ENCODE measurements at places on chromosomes 1 and 21.

DNA sequence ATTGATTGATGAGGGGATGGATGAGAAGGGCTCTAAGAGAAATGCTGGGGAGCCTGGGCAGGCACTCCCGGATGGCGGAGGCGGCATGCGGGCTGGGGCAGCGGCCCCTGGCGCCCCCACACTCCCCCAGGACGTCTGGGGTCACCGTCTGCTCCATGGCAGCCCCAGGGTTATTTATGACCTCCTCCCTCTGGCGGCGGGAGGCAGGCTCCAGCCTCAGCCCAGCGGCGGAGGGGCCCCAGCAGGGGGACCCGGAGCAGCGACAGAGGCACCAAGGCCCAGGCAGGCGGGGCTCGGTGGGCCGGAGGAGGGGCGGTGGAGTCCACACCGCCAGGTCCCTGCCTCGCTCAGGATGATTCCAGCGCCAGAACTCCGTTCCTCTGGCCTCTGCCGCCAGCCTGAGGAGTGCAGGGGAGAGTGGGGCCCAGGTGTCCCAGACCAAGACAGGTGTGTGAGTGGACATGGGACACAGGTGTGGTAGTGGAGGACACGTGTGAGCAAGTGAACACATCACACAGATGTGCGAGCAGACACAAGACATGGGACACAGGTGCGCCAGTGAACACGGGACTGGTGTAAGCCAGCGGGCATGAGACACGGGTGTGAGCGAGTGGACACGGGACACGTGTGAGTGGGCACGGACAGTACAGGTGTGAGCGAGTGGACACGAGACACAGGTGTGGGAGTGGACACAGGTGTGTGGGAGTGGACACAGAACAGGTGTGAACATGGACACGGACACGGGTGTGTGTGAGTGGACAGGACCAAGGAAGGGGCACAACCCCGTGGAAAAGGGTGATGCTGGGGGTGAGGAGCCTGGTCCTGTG, 2.5 kb upstream of the SAMD11 start:
- DNase-seq, result peak; percentile 89

DNA sequence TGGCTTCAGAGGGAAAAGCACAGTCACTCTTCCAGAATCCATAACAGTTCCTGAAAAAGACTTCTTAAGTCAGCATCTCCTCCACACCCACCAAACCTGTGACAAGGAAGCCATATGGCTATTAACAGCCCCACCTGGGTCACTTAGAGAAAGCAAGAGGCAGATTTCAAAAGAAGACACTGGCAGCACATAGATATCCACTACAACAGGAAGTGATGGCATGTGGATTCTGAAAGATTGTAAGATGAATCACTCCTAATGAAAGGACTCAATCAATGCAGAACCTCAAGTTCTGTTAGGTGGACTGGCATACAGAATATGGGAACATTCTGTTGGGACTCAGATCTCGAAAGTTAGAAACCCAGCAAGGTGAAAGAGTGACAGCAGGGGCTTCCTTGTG, 365.9 kb downstream of the TGFB2 start:
- DNase-seq, result no peak

- DNase-seq, result peak; percentile 32
Observed at GRCh38 chr1:46530791-46531409, 20.5 kb downstream of the KNCN start.

- no peak for DNase-seq
Observed at GRCh38 chr1:46622344-46622743, 5.7 kb upstream of the MOB3C start.

DNA sequence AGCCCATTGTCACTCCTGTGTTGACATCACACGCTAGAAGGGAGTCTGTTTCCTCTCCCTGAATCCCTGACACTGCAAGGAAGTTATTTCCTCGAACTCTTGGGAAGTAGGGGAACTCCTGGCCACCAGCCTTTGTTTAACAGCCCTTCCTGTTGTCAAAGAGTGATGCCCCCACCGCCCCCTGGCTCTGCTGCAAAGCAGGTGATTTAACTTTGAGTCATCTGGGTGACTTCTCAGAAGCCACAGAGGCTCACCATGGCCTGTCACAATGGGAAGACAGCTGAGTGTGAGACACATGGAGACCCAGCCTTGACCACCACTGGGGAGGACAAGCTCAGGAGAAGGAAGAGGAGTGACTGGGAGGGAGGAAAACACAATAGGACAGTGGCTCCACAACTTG, 182.8 kb downstream of the PSMG1 start:
- DNase-seq, result no peak

- DNase-seq, result peak; percentile 57
Observed at GRCh38 chr1:59020151-59020997, 236.5 kb upstream of the JUN start.

- peak; percentile 33 for DNase-seq
Observed at GRCh38 chr1:246769306-246769705, 45.1 kb downstream of the SCCPDH start.

DNA sequence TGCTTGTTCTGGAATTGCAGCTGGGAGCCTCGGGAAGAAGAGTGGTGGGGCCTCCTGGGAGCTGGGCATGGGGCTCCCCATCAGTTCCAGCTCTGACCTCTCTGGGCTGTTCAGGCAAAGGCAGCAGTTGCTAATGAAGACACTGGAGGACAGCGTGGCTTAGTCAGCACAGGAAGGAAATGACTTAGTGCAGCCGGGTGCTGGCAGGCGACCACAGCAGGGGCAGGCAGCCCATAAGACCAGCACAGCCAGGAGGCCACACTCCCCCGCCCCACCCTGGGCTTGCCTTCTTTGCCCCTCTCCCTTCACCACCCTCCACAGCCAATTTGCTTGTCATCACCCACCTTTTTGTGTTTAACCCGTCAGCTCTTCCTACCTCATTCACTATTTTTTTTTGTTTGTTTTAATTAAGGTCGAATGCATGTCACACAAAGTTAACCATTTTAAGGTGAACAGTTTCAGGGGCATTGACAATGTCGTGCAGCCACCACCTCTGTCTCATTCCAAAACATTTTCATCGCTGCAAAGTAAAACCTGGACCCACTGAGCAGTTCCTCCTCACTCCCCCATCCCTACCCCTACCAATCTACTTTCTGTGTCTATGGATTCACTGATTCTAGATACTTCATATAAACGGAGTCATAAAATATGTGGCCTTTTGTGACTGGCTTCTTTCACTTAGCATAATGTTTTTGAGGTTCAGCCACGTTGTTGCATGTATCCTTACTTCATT, 10.9 kb downstream of the OLIG2 start:
- no peak for DNase-seq

- DNase-seq, result no peak
Observed at GRCh38 chr21:37459575-37459974, 93.0 kb downstream of the DYRK1A start.

DNA sequence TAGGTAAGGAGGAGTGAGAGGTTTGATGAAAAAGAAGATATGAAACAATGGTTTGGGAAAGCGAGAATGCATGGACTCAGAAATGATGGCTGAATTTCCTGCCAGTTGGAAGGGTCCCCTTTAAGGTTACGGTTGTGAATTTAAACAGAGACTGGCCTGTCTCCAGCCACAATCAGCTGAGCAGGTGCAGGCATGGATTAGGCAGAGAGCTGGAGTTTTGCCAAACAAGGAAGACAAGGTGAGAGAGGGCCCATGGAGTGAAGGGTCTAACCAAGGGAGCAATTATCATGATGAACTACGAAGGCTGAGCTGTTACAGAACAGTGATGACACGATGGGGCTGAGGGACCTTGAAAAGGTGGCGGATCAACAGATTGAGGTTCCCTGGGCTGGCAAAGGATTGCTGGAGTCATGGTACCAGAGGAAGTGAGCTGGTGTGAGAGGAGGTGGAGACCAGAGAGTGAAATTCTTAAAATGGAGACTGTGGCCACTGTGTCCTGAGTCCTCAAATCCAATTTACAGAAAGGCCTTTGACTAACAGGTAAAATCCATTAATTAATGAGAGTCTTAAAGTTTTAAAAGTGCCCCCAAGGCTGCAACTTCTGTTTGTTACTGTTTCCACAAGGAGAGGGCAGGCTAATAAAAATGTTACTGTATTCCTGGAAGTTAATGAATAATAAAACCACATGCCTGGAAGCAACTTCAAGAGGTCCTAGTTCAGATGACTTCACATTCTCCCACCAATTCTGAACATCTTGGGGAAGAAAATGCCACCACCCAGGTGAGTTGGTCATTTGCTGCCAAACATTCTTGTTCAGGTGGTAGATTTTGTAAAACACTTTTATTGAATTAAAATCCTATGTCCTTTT, 41.5 kb downstream of the LHX9 start:
- no peak for DNase-seq

DNA sequence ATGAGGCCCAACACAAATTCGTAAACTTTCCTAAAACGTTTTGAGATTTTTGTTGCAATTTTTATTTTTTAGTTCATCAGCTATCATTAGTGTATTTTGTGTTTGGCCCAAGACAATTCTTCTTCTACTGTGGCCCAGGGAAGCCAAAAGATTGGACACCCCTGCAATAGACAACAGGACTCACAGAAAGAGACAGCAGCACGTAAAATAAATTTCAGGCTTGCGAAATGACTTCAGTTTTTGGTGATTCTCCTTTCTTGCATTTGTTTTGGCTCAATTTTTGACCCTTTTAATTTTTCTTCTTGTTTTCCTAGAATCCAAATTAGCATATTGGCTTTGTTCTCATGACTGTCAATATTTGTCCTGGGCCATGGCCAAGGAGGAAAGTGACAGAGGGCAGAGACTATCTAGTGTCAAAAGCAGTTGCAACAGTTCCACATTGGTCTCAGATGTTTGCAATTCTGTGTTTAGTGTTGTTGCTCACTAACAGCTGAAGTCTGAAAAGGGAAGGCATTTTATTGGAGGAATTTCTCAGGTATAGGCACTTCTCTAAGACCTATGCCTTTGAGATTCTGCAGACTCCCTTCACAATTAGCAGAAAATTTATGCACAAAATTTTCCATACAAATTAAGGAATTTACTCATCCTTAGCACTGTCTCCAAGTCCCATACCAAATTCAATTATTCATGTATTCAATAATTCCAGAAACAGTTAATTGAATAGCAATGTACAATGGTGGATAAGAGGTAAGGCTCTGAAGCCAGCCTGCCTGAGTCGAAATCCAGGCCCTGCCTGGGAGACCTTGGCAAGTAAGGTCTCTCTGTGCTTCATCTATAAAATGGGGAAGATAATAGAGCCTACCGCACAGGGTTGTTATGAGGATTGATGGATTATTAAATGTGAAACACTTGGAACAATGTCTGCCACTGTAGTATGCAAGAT, 160.9 kb upstream of the IVNS1ABP start:
- no peak for DNase-seq

DNA sequence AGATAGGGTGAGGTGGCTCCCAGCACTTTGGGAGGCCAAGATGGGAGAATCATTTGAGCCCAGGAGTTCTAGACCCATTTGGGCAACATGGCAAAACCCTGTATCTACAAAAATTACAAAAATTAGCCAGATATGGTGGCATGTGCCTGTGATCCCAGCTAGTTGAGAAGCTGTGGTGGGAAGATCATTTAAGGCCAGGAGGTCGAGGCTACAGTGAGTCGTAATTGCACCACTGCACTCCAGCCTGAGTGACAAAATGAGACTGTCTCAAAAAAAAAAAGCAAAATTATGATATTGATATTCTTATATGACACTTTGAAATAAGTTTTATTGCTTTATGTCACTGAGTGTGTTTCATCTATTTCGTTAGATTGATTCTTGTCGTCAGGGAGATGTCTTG, 7.4 kb downstream of the ACADM start:
- DNase-seq, result no peak

- no peak for DNase-seq
Observed at GRCh38 chr1:228334954-228335353, 71.7 kb downstream of the TRIM11 start.

DNA sequence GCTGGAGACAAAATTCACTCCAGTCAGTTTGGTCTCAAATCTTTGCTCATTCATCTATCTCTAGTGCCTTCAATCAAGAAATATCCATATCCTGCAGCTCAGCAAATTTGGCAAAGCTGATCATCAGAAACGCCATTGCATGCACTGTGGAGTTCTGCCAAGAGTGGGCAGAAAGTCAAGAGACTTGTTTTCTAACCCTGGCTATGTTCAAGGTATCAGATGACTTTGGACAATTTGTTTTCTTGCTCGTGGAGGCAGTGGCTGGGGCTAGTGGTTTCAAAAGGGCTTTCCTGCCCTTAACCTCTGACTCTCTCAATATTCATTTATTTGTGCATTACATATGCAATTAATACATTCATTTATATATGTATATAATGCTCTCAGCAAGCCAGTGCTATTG, 12.8 kb upstream of the LRRC52 start:
- peak; percentile 72 for DNase-seq

GRCh38 chr1:114113411-114114184, 40.1 kb downstream of the SYT6 start:
- no peak for DNase-seq

DNA sequence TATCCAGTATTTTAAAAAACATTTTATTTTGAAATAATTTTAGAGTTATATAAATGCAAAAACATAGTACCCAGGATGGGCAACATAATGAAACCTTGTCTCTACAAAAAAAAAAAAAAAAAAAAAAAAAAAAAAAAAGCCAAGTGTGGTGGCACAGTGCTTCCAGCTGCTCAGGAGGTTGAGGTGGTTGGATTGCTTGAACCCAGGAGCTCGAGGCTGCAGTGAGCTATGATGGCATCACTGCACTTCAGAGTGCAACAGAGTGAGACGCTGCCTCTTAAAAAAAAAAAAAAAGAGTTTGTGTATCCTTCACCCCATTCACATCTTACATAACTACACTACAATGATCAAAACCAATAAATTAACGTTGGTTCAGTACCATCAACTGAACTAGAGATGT, 115.6 kb upstream of the KIF26B start:
- no peak for DNase-seq

- DNase-seq, result peak; percentile 50
Observed at GRCh38 chr1:113683384-113684152, 75.7 kb downstream of the PHTF1 start.

DNA sequence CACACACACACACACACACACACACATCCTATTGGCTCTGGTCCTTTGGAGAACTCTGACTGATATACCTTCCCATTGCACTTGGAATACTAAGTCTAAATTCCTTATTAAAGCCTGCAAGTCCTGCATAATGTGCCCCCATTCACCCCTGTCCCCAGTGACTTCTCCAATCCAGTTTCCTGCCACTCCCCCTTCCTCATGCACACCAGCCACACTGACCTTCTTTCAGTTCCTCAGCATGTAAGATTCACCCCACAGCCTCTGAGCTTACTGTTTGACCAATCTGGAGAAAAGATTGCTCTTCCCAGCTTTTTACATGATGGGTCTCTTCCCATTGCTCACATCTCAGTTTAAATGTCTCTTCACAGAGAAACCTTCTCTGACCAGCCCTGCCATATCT, 146.6 kb downstream of the TBX15 start:
- no peak for DNase-seq

DNA sequence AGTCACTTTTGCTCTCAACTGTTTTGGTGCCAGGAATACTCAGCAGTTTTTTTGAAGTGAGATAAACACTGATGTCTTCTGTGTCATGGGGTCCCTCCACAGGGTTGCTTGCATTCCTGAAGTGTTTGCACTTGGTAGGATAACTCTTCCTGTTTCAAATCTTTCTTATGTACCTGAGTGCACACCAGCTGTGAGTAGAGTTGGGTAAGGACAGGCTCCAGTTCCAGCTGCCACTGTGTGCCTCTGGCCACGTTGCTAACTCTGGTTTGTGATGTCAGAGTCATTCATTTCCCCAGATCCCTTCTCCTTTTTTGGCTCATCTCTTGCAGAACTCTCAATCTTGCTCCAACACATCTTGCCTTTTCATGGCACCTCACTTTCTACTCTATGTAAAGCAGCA, 356.3 kb upstream of the B3GALT2 start:
- no peak for DNase-seq
